Heart left ventricle (tissue), 16 donors: ENCODE measurements at places on chromosomes 2 and 18. TPM values are rescaled to one million over a fixed set of nuclear protein-coding genes. Genes with fewer than 3 reads are reported as not detected.

Gene FLACC1
- polyA plus RNA-seq = 3.7 TPM

Gene PTPRN
- polyA plus RNA-seq = not detected

Gene POTEI
- polyA plus RNA-seq = not detected

Gene MROH2A
- not detected for polyA plus RNA-seq

Gene SNORC
- polyA plus RNA-seq = 0.46 TPM

Gene STAT4
- polyA plus RNA-seq = 1.1 TPM

Gene RAB6C
- polyA plus RNA-seq = 0.08 TPM

Gene CMPK2
- 2.0 TPM for polyA plus RNA-seq

Gene FKBP7
- 10.1 TPM for polyA plus RNA-seq

Gene CFAP65
- polyA plus RNA-seq = not detected

Gene REG1B
- polyA plus RNA-seq = 0.27 TPM

Gene FIGN
- 6.2 TPM for polyA plus RNA-seq

Gene POMC
- 2.6 TPM for polyA plus RNA-seq

Gene ADAM17
- 6.5 TPM for polyA plus RNA-seq

Gene PAIP2B
- 22.2 TPM for polyA plus RNA-seq

Gene MALL
- 13.6 TPM for polyA plus RNA-seq

Gene RNF181
- 165 TPM for polyA plus RNA-seq

Gene IL1A
- polyA plus RNA-seq = not detected

Gene SIGLEC15
- 0.10 TPM for polyA plus RNA-seq

Gene CRYGD
- polyA plus RNA-seq = not detected

Gene TMEM17
- polyA plus RNA-seq = 0.80 TPM

Gene AKAIN1
- polyA plus RNA-seq = not detected

Gene IL36A
- polyA plus RNA-seq = not detected

Gene COL4A4
- 1.0 TPM for polyA plus RNA-seq

Gene RNF144A
- 3.5 TPM for polyA plus RNA-seq

Gene CYP27A1
- 5.1 TPM for polyA plus RNA-seq
